ENCODE measurements at places on chromosomes 16 and 17.

- peak; percentile 52 for DNase-seq
Measured at GRCh38 chr17:81027591-81028505, 7.1 kb upstream of the BAIAP2 start.

DNA sequence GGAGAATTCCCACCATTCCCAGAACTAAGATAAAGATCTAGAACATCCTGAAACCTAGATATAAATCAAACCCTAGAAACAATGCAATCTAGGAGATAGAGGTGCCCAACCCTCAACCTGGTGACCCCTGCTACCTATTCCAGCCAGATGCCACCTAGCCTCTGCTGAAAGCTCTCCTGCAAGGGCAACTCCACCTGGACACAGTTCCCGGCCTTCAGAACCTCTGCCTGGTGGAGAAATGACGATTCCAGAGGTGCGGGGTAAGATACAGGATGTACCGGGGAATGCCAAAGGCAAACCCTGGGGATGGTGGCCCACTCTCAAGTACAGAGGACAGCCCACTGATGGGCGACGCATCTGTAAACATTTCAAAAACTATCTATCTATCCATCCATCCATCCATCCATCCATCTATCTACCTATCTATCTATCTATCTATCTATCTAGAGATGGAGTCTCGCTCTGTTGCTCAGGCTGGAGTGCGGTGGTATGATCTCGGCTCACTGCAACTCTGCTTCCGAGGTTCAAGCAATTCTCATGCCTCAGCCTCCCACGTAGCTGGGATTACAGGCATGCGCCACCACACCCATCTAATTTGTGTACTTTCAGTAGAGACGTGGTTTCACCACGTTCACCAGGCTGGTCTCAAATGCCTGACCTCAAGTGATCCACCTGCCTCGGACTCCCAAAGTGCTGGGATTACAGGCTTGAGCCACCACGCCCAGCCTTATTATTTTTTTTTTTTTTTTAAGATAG lies 19.0 kb downstream of the MEAK7 start:
- no peak for DNase-seq

DNA sequence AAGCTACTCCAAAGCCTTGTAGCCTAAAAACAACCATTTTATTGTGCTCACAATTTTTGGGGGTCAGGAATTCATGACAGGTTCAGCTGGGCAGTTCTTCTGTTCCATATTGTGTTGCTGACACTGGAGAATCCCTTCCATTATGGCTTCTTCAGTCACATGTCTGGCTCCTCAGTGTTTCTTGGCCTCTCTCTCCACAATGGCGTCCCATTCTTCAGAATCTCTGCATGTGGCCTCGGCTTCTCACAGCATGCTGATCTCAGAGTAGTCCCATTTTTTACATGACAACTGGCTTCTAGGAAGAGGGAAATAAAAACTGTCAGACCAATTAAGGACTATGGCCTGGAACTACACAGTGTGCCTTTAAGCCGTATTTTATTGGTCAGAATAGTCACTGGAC lies 49.7 kb downstream of the NF1 start:
- DNase-seq: no peak

DNA sequence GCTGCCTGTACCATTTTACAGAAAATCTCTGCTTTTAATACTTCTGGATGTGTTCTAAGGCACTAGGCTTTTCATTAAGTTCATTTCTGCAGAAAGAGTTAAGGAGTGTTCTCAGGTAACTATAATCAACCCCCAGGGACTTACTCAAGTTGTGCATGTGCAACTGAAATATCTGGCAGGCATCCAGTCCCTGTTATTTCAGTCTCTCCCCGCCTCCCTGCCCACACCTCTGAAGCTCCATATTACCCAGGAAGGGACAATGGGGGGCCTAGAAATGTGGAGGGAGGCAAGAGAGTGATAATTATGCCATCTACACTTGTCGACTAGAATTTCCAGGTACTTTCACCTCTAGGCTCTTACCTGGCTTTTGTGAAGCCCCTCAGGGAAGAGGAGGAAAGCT lies 432.2 kb downstream of the MAF start:
- no peak for DNase-seq

DNA sequence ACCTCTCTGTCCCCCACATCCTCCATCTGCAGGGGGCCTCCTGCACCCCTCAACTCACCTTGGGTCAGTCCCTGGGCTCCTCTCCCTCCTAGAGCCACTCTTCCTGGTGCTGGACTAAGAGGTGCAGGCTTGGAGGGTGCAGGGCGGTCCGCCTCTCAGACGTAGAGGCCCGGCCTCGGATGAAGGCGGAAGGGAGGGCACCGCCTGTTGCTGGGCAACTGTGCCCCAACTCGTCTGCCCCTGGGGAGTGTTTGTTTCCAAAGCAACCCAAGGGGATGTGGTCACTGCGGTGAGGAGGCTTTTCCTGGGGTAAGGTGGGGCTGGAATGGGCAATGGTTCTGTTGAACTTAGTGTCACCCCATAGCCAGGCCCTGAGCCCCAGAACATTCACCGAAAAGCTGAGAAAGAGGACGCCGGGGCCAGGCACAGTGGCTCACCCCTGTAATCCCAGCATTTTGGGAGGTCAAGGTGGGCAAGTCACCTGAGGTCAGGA lies at the start of gene C16orf54:
TSS of gene C16orf54 (minus strand) at position 138 of the 493 bp plus-strand sequence. CDS start 1,039 bp downstream, outside the sequence.
- peak; percentile 80 for DNase-seq

- DNase-seq: no peak
Measured at GRCh38 chr17:33328129-33328528, 35.0 kb upstream of the ASIC2 start.

DNA sequence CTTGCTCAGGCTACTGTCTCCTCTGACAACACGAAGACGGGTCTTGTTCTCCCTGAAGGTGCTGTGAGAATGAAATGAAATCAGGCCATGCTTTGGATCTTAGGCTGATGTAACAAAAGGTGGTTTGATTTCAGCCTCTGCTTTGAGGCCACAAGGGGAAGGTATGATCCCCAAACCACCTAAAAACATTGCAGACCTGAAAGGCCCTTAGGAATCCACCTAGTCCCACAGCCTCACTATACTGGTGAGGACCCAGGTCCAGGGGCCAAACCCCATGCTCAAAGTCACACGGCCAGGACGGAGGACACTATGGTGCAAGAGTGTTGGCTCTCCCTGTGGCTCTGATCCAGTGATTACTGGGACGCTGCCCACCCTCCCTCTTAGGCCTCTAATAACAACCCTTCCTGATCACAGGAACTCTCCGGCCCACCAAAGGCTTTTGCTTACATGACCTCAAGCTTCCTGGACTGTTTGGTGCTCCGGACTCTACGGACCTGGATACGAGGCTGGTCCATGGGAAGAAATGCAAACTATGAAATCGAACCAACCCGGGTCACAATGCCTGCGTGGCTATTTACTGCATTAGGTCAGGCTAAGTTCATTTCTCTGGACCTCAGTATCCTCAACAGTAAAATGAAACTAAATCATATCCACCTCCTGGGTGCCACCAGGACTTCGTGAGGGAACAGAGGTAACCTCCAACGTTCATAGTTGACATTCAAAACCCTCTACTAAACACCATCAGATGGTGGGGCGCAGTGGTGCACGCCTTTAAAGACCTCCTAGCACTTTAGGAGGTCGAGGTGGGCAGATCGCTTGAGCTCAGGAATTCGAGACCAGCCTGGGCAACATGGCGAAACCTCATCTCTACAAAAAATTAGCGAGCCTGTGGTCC lies 1.5 kb downstream of the TRIM25 start:
- DNase-seq: no peak

DNA sequence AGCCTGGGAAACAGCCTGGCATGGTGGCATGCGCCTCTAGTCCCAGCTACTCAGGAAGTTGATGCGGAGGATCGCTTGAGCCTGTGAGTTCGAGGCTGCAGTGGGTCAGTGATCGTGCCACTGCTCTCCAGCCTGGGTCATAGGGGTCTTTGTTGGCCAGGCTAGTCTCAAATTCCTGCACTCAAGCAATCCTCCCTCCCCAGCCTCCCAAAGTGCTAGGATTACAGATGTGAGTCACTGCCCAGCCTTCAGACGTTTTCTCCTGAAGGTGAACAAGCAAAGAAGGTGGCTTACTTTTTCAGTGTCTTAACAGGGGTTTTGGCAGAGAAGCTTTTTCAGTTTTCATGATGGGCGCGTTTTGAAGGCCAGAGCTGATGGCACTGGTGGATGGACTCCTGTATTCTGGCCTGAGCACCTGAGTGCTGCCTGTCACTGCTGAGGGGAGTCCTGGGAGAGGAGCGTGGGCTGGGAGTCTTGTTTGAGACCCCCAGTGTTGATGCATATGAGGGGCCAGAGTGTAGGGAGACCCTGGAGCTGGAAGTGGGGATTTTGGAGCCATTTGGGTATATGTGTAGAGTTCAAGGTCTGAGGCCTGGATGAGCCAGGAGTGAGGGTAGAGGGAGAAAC lies 41.4 kb downstream of the FOXK2 start:
- no peak for DNase-seq

- no peak for DNase-seq
Measured at GRCh38 chr16:85667841-85668413, 20.8 kb downstream of the GINS2 start.

GRCh38 chr17:50210240-50211225 lies 9.1 kb upstream of the COL1A1 start:
- DNase-seq: no peak

DNA sequence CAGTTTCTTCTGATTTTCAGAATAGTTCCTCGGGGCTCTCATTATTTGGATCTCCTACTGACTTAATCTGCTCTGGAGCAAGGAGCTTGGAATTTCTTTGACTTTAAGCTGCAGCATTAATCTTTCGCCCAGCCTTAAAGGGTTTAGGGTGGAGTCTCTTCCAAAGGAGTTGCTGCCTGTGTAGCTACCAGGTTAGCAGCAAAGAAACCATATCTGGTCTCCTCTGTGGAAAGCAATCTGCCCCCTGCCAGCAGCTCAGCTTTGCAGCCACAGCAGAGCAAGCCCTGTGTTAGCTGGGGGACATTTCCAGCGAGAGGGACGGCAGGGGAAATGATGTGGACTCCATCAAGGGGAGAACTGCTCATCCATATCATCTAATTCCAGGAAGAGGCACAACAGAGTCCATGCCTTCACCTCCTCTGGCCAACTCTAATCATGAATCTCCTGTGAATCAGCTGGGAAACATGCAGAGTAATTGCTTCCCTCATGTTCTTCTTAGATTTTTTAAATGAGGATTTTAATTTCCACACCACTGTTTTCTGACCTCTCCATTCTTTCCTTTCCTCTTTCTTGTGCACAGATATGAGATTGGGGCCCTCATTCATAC lies 827.6 kb upstream of the CA10 start:
- DNase-seq: no peak

GRCh38 chr16:86604436-86605193 lies 26.3 kb downstream of the FOXL1 start:
- peak; percentile 2 for DNase-seq

- DNase-seq: no peak
Measured at GRCh38 chr17:69678206-69678605, 263.7 kb downstream of the MAP2K6 start.
